ENCODE measurements at places on chromosomes 7 and 10. TPM values are rescaled to one million over a fixed set of nuclear protein-coding genes. Genes with fewer than 3 reads are reported as not detected.

DNA sequence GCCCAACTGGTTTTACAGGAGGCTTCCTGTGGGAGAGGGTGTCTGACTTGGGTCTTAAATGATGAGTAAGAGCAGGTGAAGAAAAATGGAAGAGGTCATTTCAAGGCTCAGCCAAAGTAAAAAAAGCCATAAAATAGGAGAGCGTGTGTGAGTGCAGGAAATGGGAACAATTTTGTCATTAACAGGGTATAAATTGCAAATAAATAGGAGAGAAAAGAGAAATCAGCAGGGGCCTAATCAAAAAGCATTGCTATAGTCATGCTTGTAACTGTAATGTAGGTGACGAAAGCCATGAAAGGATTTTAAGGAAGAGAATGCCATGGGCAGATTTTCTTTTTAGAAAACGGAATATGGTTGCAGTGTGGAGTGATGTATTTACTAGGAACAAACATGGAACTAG, 15.7 kb upstream of the SEMA3A start:
- DNase-seq: no peak
- H3K27ac ChIP-seq: no peak overlapping the region
- H3K4me3 ChIP-seq: no peak overlapping the region
- no peaks in the 10 kb centered on the region for H3K36me3 ChIP-seq
- no peaks in the 10 kb centered on the region for H3K4me1 ChIP-seq
- no peaks in the 10 kb centered on the region for H3K27me3 ChIP-seq

GRCh38 chr7:1919539-1920265, 249.6 kb downstream of the ELFN1 start:
- no peak overlapping the region for H3K27ac ChIP-seq
- H3K4me3 ChIP-seq: no peak overlapping the region
- H3K27me3 ChIP-seq: no peaks in the 10 kb centered on the region
- H3K4me1 ChIP-seq: no peaks in the 10 kb centered on the region
- DNase-seq: no peak

GRCh38 chr7:155884225-155885166, 72.2 kb upstream of the SHH start:
- no peak for DNase-seq
- H3K36me3 ChIP-seq: no peaks in the 10 kb centered on the region
- no peaks in the 10 kb centered on the region for H3K4me1 ChIP-seq
- H3K27me3 ChIP-seq: peaks cover 41% of the 10 kb centered on the region
- H3K4me3 ChIP-seq: no peak overlapping the region
- H3K27ac ChIP-seq: no peak overlapping the region

DNA sequence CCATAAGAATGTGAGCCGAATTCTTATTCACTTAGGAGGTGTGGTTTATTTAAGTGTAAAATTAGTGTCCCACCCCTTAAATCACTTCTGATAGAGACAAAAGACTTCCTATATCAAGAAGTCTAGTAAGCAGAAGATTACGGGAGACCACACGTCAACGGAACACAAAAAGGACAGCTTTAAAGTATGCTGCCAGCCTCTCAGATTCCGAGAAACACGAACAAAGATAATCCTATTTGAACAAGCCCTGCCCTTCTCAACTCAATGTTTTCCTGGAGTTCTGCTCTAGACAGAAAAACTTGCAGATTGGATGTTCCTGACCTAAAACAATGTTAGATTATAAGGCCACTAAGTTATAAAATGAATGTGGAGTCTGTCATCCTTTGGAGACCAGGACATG, 4.9 kb upstream of the MCU start:
- no peak overlapping the region for H3K4me3 ChIP-seq
- H3K36me3 ChIP-seq: no peaks in the 10 kb centered on the region
- H3K27me3 ChIP-seq: no peaks in the 10 kb centered on the region
- no peak for DNase-seq

GRCh38 chr10:122040786-122041185, 51.8 kb downstream of the TACC2 start:
- no peak for DNase-seq
- H3K27ac ChIP-seq: no peak overlapping the region
- H3K27me3 ChIP-seq: peaks cover 4% of the 10 kb centered on the region
- no peaks in the 10 kb centered on the region for H3K36me3 ChIP-seq
- peaks cover 20% of the 10 kb centered on the region for H3K4me1 ChIP-seq

DNA sequence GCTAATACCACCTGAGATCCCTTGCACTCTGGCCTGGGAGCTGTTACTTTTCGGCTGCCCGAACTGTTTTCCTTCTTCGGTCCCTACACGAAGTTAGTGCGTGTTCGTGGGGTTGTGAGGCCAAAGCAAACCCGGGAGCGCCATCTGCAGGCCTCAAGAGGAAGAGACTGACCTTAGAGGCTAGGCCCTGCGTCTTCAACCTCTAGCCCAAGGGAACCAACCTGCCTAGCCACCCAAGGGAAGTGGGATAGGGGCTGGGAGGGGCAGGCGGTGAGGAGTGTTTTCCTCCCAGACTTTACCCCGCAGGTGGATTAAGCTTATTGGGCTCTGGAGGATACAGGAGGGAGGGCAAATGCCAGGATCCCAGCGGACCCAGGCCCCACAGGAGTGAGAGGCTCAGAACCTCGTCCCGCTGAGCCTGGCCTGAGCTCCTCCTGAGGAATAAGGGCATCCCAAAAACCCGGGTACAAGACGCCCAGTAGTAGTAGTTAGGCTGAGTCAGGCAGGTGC, 1.7 kb upstream of the PAX2 start:
- peaks cover 89% of the 10 kb centered on the region for H3K27me3 ChIP-seq
- peak overlapping the region; percentile 49 for H3K27ac ChIP-seq
- peak overlapping the region; percentile 26 for H3K4me3 ChIP-seq
- peaks cover 20% of the 10 kb centered on the region for H3K4me1 ChIP-seq

DNA sequence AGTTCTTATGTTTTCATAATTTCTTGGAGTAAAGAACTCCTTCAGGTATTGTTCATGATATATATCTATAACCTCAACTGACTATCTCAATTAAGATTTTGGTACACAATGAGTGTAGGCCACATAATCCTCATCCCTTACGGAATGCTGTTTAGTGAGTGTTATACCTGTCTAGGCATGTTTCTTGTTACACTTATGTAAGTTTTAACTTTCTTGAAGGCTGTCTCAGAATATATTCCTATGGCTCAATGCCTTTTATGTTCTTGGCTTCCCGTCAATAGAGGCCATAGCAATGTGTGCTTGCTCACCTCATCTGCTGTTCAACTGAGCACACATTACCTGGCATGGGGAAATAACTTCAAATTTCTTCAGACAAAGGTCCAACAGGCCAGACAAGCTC, 185.1 kb downstream of the CTTNBP2 start:
- no peaks in the 10 kb centered on the region for H3K27me3 ChIP-seq
- H3K36me3 ChIP-seq: no peaks in the 10 kb centered on the region
- H3K27ac ChIP-seq: no peak overlapping the region
- H3K4me3 ChIP-seq: no peak overlapping the region
- peaks cover 11% of the 10 kb centered on the region for H3K4me1 ChIP-seq

GRCh38 chr7:45978731-45979211, 57.7 kb upstream of the IGFBP3 start:
- peaks cover 11% of the 10 kb centered on the region for H3K27me3 ChIP-seq
- peak overlapping the region; percentile 70 for H3K27ac ChIP-seq
- no peak for DNase-seq

GRCh38 chr7:90244909-90245851, at the start of gene CFAP69:
Gene CFAP69 (plus strand): TSS chr7:90245174. CDS start chr7:90245425, 251 bp downstream.
- peak within 1 kb of the TSS; percentile 86 for H3K4me3 ChIP-seq
- peak; percentile 92 for DNase-seq
- no peaks in the 10 kb centered on the region for H3K36me3 ChIP-seq

DNA sequence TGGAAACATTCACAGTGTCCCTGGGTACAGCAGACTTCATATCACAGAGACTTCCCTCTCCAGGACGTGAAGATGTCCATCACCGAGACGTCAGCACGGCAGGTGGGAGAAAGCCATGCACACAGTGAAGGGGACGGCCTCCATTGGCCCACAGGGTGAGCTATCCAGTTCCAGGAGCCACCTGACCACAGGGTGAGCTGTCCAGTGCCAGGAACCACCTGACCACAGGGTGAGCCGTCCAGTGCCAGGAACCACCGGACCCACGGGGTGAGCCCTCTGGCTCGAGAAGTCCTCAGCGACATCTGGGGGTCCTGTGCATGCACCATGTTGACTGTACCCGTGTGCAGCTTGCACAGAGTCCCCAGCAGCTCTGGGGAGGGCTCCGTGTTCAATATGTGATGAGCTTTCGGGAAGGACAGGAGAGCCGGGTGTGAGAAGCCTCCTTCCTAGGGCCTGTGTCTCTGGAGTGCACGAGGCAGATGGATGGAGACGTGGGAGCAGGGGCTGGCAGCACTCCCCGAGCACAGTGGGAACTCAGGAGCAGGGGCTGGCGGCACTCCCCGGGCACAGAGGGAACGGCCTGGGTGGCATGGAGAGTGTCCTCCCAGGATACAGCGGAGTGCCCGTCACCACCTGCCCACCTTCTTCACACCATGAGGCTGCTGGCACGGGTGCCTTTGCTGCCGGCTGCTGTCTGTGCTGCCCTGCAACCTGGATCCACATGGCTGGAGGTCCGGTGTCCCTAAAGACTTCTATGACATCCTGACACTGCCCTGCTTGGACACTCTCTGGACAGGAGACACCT, 616.2 kb downstream of the DNAJB6 start:
- no peak overlapping the region for H3K4me3 ChIP-seq
- no peaks in the 10 kb centered on the region for H3K4me1 ChIP-seq
- DNase-seq: no peak
- H3K27ac ChIP-seq: no peak overlapping the region
- peaks cover 13% of the 10 kb centered on the region for H3K27me3 ChIP-seq

- no peaks in the 10 kb centered on the region for H3K27me3 ChIP-seq
- H3K4me3 ChIP-seq: peak overlapping the region; percentile 90
- H3K36me3 ChIP-seq: no peaks in the 10 kb centered on the region
- peaks cover 5% of the 10 kb centered on the region for H3K4me1 ChIP-seq
- peak overlapping the region; percentile 95 for H3K27ac ChIP-seq
Measured at GRCh38 chr7:148962440-148962822, 65.9 kb downstream of the PDIA4 start.

GIMAP5 gene
- not detected for total RNA-seq

DNA sequence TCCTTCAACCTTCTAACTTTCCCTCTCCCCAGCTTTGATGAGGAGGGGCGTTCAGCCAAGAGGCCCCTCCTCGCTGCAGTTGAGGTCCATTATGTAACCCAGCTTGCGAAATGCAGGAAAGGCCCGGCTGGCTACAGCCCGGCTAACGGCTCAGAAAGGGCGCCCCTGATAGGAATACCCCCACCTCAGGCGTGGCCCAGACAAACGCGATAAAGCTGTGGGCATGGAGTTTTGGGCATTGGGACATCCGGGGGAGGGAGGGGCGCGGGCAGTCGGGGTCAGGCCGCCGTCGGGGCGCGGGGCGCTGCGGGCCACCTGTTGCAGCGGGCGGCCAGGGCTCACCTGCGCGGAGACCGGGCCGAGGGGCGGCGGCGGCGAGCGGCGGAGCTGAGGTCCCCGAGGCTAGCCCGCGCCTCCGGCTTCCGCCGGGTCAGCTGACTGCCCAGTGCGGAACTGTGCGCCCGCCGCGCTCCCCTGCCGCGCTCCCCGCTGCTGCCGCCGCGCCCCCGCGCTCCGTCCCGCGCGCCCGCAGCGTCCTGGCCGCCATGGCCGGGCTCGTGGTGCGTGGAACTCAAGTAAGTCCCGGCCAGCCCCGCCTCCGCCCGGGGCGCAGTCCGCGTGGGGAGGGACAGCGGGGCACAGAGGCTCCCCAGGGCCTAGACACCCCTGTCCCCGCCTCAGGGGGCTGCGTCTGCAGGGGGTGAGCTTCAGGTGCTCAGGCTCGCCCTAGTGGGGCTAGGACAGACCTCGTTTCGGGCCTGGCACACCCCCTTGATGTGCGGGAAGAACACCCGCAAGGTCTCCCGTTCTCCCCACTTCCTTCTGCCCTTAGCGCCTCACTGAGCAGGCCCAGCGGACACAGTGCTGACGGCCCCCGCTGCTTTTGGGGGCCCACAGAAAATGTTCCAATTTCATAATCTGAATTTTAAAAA, at the start of gene LRMDA:
Gene LRMDA, plus strand, starts transcription at position 445 of the 932 bp plus-strand sequence.
- H3K4me1 ChIP-seq: peaks cover 27% of the 10 kb centered on the region
- peak; percentile 44 for DNase-seq
- peak within 1 kb of the TSS; percentile 57 for H3K27ac ChIP-seq
- H3K27me3 ChIP-seq: peaks cover 43% of the 10 kb centered on the region
- peak within 1 kb of the TSS; percentile 73 for H3K4me3 ChIP-seq
- H3K36me3 ChIP-seq: peaks cover 1% of the 10 kb centered on the region

DNA sequence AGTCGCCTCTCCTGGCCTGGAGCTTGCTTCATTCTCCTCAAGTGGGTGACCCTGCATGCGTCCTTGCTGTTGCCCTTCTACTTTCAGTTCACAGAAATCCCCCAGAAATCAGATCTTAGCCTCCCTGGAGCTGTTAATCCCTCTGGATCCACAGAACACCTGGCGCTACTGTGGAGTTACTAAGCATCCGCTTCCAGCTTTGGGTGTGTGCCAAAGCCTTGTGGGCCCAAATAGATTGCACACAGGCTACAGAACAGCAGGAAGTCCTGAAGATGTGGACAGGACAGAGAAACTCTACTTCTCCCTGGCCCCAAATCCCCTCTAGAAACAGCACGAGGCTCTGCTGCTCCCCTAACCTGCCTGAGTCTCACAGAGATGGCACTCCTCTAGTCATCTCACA, 36.6 kb upstream of the PDLIM1 start:
- H3K27ac ChIP-seq: no peak overlapping the region
- H3K27me3 ChIP-seq: peaks cover 4% of the 10 kb centered on the region
- peaks cover 10% of the 10 kb centered on the region for H3K36me3 ChIP-seq
- no peak overlapping the region for H3K4me3 ChIP-seq

ANXA8L1 gene
- not detected for total RNA-seq

- H3K27me3 ChIP-seq: no peaks in the 10 kb centered on the region
- DNase-seq: no peak
- peaks cover 10% of the 10 kb centered on the region for H3K4me1 ChIP-seq
- H3K4me3 ChIP-seq: no peak overlapping the region
- H3K27ac ChIP-seq: no peak overlapping the region
- peaks cover 8% of the 10 kb centered on the region for H3K36me3 ChIP-seq
Measured at GRCh38 chr7:36456138-36456537, 66.5 kb downstream of the ANLN start.
